Suppressor macrophage treated with lipopolysaccharide for 1 hour (primary cell): ENCODE measurements at places on chromosomes 12 and 14.

- DNase-seq: no peak
These were observed 107.1 kb downstream of the GPR135 start for GRCh38 chr14:59358102-59358501.

DNA sequence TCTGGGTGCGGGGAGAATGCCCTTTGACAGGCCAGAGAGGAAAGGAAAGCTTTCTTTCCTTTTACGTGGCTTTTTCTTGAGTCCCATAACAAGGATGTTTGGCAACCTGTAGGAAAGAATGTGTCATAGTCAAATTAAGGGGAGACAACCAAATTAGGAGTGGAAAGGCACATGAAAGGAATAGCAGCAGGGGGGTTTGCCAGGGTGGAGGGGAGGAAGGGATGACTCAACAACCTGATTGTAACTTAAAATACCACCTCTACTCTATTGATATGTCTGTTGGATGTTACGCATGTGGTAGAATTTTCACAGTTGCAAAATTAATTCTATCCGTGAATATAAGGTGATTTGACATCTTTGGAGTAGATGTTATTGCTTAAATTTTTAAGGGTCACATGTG, 28.5 kb upstream of the MYBPC1 start:
- peak; percentile 42 for DNase-seq

DNA sequence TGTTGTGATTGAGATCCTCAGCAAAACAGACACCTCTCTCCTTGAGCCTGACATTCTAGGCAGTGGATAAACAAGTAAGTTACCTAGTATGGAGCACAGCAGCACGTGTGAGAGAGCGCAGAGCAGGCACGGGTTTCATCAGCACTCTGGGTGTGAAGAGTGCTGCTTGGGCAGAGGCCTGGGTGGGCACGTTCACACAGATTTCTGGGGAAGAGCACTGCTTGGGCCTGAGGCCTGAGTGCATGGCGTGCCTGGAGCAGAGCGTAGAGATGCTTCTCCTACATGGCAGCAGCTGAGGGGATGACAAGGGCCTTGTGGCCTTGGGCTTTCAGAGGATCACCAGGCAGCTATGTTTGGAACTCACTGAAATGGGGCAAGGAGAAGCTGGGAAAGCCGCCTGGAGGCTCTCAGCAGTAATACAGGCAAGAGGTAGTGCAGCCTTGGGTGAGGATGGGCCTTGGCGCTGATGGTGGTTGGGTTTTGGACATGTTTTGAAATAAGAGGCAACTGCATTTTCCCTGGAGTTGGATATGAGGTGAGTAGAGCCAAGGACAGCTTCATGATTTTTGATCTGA, 17.6 kb downstream of the CKB start:
- DNase-seq: no peak

GRCh38 chr12:127241072-127241817, 1025.7 kb upstream of the TMEM132C start:
- DNase-seq: no peak

GRCh38 chr12:52193991-52194390, 2.2 kb upstream of the KRT80 start:
- no peak for DNase-seq

DNA sequence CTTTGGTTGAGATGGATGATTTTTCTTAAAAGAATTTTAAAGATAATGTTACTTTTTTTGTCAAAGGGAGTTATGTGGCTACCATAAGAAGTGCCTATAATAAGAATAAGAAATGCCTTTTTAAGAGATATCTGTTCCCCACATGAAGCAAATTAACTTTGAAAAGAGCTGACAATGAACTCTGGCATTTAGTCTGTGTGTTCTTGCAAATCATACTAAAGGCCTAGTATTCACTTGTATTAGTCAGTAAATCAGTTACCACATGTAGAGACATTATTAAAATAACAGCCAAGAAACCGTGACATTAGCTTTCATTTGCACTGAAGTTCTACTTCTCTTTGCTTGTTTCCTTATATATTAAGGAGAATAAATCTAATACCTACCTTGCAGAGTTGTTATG, 296.3 kb downstream of the CCDC91 start:
- no peak for DNase-seq

- DNase-seq: peak; percentile 22
These were observed 131.7 kb downstream of the TMTC2 start for GRCh38 chr12:82818271-82819035.

GRCh38 chr12:8636581-8636980, 23.9 kb upstream of the AICDA start:
- DNase-seq: no peak

DNA sequence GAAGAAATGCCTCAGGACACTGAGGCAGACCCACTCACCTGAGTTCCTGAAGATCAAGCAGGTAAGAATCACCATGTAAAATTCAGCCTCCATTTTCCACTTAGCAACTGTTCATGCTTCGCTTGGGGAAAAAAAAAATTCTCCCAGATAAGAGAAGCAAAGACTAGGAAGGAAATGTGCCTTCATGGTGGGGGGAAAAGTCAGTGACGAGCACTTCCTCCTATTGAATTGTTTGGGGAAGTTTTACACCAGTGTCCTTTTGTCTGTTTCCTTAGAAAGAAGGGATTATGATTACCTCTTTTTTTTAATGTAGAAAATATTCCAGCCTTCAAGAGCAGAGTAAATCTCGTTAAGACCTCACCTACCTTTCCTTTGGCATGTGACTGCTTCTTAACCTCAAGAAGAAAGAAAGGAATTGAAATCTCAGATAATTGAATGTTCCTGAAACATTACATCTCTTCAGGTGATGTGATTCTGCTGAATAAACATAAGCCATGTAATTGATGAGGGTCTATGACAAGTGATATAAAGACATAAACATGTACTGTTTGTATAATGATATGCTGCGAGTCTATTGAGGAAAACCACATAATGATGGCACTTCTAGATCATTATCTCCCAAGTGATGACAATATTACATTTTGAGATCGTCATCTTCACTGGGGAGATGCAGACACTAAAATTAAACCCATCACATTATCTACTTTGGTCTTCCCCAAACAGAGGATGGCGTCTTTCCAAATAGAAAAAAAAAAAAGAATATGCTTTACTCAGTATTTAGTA, at the start of gene PTPRB:
Gene PTPRB (minus strand): TSS at position 127 of the 783 bp plus-strand sequence. CDS start 34 bp downstream, at position 93.
- no peak for DNase-seq

- DNase-seq: no peak
These were observed 210.7 kb upstream of the ATP2B1 start for GRCh38 chr12:89919241-89919906.

GRCh38 chr12:109476807-109477184, 304 bp downstream of the KCTD10 start:
- no peak for DNase-seq

DNA sequence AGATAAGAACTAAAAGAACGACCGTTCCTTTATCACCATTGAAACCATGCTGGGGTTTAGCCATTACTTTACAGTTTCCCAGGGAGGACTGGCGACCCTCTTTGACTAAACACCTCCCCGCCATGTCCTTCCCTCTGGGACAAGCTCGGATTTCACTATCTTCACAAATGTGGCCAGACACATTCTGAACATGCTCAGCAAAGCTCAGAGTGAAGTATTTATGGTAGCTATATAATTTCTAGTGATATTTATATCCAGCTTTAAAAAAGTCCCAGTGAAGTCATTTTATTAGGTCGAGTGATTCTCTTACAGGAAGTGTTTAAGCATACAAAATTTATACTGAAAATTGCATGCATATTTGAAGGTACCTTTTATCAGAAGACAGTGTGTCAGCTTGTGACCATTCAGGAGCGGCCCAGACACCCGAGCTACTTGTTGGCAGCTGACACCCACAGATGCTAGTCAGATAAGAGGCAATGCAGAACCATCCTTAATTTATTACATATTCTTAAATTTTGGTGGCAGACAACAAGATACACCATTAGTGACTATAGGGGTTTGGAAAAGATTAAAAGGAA, 36.8 kb downstream of the NIN start:
- no peak for DNase-seq

GRCh38 chr12:75891072-75891471, 140.5 kb downstream of the PHLDA1 start:
- DNase-seq: no peak

DNA sequence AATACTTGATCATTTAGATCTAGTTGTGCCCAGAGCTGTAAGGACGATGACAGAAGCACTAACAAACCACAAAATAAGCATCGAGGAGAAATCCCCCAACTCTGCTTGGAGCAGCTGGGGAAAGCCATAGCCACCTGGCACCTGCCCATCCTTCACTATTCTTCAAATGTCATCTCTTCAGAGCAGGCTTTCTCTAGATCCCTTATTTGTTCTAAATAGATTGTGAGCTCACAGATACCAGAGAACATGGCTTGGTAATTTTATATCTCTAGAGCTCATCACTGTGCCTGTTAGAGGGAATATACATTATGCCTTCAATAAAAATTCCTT, 50.9 kb downstream of the GRIP1 start:
- DNase-seq: no peak

GRCh38 chr12:23450810-23451209, 498.7 kb downstream of the SOX5 start:
- DNase-seq: no peak

GRCh38 chr14:89332031-89332430, 85.0 kb downstream of the FOXN3 start:
- no peak for DNase-seq

DNA sequence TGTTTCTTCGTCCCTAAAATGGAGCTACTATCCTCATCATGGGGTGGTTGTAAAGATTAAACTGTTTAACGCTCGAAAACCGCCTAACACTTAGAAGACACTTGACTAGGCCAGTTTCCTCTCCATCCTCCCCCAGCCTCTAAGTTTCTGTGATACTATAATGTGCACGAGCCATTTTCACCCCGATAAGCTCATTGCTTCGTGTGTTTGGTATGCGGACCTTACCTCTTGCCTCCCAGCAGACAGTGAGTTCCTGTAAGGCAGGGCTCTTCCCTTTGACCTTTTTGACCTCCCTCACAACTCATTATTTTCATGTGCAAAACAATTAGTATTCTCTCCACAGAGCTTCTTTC, 499 bp upstream of the GXYLT1 start:
- DNase-seq: peak; percentile 1

DNA sequence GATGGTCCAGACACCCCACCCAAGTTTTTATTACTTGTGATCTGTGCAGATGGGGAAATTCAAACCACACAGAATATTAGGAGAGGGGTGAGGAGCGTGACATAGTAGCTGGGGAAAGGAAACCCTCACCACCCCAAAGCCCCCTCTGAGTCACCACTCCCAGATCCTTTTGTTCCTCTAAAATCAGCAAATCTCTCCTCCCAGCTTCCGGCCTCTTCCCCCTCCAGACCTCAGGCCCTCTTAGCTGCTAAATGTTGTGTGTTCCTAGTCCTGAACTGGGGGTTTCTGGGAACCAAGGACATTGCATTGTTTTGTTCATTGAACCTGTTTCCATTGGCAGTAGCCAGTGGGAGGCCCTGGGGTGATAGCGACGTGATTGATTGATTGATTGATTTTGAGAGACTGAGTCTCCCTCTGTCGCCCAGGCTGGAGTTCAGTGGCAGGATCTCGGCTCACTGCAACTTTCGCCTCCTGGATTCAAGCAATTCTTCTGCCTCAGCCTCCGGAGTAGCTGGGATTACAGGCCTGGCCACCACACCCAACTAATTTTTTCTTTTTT, 5.9 kb upstream of the ORAI1 start:
- peak; percentile 86 for DNase-seq

DNA sequence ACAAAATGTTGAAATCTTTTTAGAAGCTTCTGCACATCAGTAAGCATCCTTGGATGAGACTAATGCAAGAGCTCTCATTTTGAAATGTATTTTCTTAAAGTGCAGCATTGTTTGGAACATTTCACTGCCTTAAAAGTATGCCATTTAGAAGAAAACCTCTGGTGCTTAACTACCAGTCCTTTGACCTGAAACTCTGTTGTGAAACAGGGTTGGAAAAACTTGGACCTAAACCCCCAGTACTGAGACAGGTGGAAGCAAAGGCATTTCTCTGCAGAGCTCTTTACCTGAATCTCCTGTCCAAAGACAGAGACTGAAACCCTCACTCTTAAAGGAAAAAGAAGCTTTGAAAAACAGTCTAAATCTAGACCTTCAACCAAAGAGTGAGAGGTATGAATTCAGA, 207.2 kb downstream of the NUBPL start:
- no peak for DNase-seq

GRCh38 chr12:132464820-132465219, 25.1 kb upstream of the FBRSL1 start:
- DNase-seq: no peak

DNA sequence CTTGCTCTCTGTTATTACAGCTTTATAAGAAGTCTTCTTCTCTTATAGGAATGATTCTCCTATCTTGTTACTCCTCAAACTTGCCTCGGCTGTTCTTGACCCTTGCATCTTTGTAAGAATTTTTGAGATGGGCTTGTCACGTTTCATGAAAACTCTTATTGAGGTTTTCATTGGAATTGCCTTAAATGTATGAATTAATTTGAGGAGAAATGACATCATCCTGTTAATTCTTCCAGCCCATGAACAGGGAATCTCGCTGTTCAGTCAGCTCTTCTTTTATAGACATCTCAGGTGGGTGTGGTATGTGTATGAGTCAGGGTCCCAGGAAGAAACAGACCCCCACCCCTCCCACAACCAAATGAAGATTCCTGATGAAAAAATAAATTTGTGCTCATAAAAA, 107.1 kb upstream of the MYL2 start:
- no peak for DNase-seq

- no peak for DNase-seq
These were observed 1398.9 kb downstream of the AACS start for GRCh38 chr12:126464153-126464552.

DNA sequence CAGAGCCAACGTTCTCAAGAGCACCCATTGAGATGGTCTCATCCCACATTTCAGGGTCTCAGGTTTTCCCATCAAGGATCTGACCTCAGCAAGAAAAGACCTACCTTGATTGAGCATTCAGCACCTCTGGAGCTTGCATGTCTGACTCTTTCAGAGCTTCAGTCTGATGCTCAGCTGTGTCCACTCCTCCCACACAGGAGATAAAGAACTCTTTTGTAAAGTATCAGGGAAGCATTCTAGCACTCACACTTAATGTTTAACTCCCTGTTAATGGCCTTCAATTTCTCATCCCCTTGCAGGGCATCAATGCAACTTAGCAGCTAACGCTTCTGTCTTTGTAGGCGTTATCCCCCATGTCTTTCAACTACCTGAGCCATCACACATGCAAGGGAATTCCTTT, 124.1 kb downstream of the GALC start:
- DNase-seq: no peak
